ENCODE measurements at places on chromosomes 5 and 9.
A peak's percentile ranks its signal among the peaks of the same experiment; 100 is the strongest.

- DNase-seq: no peak
These were observed 96.6 kb downstream of the GALNT10 start for GRCh38 chr5:154287136-154287535.

DNA sequence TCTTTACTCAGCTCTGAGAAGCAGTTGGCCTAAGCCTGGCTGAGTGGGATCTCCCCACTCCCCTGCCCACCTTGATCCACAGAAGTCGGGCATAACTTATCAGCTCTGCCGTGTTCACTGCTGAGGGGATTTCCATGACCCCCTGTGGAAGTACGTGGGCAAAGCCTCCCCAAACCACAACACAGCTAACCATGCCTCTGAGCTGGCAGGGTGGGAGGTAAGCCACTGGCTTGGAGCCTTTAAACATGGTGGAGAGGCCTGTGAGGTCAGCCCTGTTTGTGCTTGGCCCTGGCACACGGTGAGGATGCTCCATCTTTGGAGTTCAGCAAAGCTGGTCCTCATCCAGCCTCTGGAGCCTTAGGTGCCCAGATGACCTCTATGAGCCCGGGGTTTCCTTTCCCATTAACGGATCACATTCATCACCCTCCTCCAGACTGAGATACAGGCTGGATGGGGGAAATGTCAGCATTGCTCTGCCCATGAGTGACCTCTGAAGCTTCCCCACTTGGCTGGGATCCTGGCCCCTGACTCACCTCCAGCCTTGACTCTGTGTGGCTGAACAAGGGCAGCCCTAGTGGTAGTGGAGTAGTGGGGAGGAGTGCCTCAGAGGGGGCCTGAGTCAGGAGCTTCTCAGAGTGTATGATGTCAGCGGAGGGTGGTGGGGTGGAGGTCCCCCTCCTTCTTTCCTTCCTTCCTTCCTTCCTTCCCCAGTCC is 6.2 kb downstream of the PDLIM4 start:
- DNase-seq: no peak

- DNase-seq: no peak
These were observed 610 bp downstream of the PSIP1 start for GRCh38 chr9:15509931-15510788.

DNA sequence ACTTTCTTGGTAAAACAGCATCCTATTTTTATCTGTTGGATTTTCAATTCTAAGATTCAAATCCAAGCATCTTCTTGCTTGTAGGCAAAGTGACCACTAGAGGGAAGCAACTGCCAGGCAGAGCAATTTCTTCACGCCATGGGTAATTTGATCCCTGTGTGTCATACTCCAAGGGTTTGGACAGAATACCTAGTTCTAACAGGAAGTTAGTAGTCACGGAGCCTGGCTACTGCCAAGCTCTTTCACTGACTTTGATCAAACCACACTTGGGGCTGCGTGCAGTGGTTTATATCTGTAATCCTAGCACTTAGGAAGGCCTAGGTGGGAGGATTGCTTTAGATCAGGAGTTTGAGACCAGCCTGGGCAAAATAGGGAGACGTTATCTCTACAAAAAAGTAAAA is 473.6 kb upstream of the TNC start:
- DNase-seq: peak; percentile 69

DNA sequence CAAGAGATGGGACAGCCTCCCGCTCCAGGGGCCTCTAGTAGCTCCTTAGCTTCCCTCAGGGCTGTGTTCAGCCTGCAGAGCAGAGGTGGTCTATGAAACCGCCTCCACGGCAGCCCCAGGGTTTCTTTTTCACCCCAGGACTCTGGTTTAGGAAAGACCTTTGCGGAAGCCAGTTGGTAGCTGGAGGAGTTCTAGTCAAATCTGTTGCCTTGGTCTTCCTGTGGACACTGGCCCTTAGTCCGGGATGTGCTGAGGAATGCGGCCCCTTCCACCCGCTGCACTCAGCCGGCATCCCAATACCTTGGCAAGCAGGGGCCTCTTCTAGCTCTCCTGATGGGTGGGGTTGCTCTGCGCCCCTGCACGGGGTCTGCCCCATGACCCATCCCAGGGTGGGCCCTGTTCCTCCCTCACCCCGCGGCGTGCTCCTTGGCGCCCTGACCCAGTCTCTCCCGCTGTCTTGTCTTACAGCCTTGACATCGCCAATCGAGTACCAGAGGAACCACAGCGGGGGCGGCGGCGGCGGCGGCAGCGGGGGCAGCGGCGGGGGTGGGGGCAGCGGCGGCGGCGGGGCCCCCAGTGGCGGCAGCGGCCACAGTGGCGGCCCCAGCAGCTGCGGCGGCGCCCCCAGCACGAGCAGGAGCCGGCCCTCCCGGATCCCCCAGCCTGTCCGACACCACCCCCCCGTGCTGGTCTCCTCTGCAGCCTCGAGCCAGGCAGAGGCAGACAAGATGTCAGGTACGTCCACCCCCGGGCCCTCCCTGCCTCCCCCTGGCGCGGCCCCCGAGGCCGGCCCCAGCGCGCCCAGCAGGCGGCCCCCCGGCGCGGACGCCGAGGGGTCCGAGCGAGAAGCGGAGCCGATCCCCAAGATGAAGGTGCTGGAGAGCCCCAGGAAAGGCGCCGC is 94.3 kb upstream of the OTULINL start:
- DNase-seq: no peak

- DNase-seq: no peak
These were observed 43.4 kb downstream of the UBE2R2 start for GRCh38 chr9:33860200-33860871.

DNA sequence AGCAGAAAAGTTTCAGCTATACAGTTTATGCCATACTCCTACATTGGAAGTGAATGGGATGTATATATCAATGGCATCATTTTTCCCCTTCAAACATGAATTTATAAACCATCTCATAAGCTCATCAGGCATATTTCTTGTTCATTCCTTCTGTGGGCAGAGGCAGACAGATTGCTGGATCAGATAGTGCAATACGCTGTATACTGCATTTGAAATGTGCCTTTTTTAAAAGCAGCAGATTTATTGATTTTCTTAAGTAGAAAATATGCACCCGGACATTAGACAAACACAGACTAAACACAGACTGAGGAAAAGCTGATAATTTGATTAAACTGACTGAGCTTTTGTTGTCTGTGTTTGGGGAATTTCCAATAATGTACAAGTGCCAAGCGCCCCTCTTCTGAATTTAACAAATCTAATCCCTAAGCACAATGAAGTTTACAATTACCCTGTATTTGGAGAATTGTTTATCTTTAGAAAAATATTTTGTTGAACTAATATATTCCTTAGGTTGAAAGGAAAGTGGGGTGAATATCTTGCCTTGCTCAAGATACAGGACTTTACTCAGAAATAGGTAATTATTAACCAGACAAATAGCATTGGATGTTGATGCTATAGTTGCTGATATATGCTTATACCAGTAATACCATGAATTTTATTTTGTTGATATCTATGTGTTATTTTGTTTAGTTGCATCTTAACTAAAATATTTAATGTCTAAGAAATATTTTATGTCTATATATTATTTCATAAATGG is 566.6 kb upstream of the MEF2C start:
- no peak for DNase-seq

DNA sequence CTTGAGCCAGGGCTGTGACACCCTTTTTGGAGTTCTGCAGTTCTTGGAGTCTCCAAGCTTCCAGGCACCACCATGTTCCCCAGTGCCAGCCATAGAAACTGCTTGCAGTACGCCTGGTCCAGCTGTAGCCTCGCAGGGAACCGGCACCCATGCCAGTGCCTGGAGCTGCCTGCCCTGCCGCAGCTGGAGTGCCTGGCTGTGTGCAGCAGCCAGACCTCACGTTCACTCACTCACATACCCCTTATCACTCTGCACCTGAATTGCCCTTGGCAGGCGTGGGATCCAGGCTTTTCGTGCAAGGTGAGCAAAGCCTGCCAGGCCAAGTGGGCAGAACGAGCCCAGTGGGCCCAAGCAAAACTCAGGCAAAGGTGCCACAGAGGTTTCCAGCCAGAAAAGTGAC is 77.8 kb upstream of the SHB start:
- no peak for DNase-seq

DNA sequence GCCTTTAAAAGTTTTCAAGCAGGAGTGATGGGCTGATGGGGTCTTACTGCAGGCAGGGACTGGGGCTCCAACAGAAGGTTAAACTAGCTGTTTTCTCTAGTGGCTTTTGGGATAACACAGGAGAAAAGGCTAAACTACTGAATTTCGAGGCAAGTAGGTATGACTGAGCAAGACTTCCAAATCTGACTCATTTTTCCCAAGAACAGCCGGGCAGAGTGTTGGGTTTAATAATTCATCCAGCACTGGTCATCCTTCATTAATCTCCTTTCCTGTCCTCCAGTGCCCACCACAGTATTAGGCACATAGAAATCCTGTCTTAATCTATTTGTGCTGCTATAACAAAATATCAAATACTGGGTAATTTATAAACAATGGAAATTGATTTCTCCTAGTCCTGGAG is 20.5 kb downstream of the MSX2 start:
- no peak for DNase-seq

DNA sequence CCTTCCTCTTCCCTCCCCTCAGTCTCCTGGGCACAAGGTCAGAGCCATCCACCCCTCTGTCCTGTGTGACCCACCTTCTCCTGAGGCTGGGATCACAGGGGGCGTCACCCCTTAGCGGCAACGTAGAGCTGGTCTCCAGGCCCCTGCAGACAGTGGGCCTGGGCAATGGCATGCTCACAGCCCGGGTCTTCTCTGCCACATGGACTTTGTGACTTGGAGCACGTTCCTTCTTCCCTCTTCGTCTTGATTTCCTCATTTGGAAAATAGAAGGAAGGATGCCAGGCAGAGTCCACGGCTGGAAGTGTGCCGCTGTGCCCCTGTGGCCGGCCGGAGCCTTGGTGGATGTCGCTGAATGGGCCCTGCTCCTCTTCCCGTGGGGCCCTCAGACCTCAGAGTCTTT is 10.0 kb downstream of the RXRA start:
- no peak for DNase-seq

DNA sequence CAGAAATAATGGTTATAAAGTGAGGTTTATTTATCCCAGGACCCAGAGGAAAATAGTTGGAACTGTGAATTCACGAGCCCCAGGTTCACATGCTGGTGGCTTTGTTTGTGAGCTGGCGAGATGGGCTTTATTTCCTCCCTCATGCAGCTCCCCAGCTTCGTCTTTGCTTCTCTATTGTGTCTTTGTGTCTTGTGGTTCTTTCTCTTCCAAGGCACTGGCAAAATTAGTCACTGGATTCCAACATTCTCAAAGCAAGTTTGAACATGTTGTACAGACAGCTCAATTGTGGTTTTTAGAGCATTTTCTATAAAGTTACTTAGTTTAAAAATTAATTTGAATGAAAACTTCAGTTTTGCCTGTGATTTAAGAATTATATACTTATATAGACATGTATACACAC is 7.2 kb downstream of the NDUFS6 start:
- no peak for DNase-seq

GRCh38 chr9:137956039-137956438 is 78.5 kb downstream of the CACNA1B start:
- DNase-seq: peak; percentile 66

DNA sequence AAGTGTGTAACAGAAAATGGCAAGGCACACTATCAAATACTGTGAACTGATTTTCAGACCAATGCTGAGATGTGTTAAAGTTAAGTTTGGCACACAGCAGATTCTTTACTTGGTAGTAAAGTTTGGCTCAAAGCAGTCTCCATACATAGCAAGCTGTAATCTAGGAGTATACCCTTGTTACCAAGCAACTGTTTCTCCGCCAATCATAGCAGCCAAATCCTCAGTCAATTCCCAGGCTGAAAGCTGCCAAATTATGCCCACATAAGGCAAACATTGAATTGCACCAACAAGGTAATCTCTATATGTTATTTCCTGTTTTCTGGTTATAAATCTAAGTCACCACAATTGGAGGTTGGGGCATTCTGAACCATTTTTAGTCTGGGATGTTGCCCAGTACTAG is 345.7 kb downstream of the DEPDC1B start:
- no peak for DNase-seq

DNA sequence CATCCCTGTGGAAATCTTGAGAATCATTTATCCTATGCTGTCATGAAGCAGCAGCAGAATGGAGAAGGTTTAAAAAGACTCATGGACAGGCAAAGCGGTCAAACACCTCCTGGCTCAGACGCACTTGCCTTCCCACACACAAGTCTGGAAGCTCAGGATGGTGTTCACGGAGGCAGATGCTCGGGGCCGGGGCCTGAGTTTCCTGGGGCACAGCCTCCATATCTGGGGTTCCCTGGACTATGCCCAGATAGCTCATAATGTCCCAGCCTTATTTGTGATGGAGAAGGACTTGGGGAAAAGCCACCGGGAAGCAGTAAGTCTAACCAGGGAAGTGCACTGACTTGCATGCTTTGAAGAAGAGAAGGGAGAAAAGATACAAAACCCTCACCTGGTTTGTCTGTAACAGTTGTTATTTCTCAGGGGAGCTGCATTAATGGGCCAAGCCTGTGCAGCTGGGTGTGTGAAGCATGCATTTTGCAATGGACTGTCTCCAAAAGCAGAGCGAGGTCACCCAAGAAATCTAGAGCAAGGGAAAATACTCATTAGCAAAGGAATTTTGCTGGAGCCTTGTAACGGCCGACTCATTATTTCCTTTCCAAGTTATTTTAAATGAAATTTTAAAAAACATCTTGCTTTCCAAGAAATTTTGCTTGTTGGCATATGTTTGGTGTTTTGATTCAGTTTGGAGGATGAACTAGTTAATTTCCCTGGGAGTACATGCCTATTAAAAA is 3.4 kb downstream of the S1PR3 start:
- no peak for DNase-seq

GRCh38 chr5:74105126-74105780 is 479.3 kb downstream of the ARHGEF28 start:
- DNase-seq: no peak

DNA sequence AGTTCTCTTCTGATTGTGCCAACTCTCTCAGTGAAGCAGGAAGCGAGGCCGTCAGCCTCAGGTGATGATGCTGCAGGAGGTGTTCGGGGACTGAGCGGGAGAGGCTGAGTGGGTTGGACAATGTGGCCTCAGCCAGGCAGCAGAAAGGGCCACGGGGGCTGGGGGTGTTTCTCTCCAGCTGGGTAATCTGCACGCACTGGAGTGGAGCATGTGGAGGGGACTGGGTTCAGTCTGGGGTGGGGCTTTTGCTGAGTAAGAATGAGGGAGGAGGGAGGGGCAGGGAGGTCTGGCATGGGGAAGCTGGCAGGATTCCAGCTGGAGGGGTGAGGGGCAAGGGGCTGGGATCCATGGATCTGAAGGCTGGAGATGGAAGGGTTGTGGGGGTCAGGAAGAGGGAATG is 60.8 kb upstream of the PHYKPL start:
- no peak for DNase-seq

DNA sequence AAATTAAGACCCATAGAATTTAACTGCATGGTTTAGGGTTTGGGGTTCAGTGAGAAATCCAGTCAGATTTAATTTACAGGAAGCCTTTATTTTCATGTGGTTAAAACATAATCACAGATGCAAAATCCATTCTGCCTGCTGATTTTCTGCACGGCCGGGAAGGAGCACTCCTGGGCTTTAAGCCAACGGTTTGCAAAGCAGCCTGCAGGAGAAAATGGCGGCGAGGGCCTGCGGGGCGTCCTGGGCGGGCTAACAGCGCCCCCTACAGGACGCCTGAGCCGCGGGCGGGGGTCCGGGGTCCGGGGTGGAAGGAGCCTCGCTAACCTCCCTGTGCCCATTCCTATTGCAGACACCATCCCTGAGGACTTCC is 47.6 kb downstream of the THBS4 start:
- peak; percentile 50 for DNase-seq
